ENCODE measurements at places on chromosomes 5 and 9.

GRCh38 chr5:14463629-14464028 is 118.0 kb upstream of the OTULINL start:
- DNase-seq, result no peak

DNA sequence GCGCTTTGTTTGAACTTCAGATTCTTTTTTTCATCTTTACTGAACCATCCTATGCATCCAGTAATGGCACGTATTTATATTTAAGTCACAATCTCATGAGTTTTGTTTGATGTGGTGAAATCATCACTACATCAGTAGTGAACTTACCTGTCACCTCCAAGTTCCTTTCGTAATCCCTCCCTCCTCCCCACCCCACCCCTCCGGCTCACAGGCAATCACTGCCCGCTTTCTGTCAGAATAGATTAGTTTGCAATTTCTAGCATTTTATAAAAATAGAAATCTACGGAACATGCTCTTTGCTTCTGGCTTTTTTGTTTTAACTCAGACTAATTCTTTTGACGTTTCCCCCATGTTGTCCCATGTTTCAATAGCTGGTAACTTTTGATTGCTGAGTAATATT is 305.4 kb upstream of the IRX4 start:
- no peak for DNase-seq

DNA sequence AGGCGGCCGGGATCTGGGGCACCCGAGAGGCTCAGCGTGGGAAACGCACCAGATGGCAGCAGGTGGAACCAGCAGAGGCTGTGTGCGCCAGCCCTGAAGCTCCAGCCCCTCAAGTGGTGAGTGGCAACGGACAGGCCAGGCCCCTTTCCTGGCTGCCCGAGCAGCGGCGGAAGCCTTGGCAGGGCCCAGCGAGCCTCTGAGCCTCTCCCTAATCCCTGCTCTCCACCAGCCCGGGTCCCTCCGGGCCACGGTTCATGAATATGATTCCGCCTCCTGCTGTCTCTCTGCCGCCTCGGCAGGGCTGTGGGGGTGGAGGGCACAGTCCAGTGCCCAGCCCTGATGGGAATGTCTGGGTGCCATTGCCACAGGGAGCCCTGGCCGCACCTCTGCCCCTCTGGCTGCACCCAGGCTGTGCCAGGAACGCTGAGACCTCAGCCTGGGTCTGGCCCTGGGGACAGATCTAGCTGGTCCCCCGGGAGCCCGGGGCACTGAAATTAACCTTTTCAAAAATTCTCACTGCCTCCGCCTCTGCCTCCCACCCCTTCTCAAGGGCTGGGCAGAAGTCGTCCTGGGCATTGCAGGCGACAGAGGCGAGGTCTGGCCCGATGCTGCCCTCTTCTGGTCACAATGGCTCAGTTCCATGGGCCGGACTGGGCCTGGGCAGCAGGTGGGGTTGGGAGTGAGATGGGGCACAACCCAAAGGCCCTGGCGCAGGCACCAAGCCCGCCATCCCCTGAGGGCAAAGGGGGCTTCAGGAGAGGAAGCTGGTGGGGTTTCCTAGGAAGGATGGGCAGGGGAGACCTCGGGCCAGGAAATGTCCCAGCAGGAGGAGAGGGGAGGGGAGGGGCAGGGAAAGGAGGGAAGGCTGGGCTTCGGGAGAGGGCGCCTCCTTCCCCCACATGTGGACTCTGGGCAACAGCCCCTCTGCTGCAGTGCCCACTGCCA is 20.3 kb downstream of the CCDC187 start:
- peak; percentile 74 for DNase-seq

DNA sequence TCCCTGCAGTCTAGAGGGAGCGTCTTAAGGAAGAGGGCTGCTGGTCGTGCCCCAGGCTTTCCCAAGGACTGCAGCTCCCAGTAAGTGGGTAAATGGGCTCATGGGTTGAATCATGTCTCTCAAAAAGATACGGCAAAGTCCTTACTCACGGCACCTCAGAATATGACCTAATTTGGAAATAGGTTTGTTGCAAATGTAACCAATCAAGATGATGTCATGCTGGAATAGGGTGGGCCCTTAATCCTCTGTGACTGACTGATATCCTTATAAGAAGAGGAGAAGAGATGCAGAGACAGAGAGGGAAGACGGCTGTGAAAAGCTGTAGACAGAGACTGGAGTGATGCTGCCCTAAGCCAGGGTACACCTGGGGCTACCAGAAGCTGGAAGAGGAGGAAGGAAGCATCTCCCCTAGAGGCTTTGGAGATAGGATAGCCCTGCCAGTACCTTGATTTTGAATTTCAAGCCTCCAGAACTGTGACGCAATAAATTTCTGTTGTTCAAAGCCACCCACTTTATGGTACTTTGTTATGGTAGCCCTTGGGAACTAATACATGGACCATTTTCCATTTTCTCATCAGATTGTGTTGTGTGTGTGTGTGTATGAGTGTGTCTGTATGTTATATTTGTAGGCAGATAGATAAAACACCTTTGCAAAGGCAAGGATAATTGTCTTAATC is 15.0 kb downstream of the GALNT10 start:
- DNase-seq, result no peak

- no peak for DNase-seq
Observed at GRCh38 chr9:29625292-29625731, 2052.0 kb upstream of the C9orf72 start.

GRCh38 chr9:131142160-131142559 is 16.8 kb downstream of the NUP214 start:
- DNase-seq, result no peak

- DNase-seq, result no peak
Observed at GRCh38 chr5:77873239-77873638, 97.1 kb upstream of the TBCA start.

DNA sequence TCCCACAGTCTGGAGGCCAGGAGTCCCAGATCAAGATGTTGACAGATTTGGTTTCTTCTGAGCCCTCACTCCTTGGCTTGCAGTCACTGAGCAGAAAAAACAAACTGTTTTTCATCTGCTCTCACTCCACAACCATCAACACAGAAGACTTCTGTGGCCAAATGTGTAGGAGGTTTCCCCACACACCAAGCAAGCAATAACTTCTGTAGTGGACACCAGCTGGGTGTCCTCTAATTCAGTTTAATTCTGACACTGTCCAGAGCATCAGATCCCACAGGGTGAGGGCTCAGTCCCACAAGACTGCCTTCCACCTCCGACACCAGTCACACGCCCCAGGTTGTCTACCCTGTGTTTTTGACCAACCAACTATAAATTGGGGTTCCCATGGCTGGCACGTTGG is 209.9 kb downstream of the AOPEP start:
- no peak for DNase-seq

DNA sequence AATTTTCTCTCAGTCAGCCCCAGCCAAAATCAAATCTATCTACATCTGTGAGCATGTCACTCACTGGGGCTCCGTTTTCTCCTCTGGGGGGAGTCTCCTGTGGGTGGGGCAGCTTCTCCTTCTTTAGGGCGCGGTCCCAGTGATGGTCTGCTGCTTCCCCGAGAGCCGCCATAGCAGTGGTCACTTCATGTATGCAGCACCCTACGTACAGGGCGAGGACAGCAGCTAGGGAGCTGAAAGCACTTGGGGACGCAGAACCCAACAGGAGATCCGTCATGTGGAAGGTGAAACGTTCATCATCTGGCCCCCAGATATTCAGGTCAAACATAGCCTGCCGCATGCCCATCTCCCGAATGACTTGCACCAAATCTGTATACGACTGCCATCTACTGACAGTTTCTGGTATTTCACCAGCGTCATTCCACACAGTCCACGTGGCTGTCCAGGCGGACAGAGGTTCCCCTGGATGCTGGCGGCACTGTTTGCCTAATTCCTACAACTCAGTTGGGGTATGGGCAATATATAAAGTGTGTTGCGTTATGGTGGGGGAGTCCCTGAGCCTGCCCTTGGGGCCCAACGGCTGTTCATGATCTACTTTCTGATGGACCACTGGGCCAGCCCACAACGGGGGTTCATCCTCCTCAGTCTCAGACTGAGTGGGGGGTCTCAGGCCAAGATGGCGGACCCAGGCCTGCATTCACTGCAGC is 795.0 kb downstream of the EFNA5 start:
- DNase-seq, result no peak

DNA sequence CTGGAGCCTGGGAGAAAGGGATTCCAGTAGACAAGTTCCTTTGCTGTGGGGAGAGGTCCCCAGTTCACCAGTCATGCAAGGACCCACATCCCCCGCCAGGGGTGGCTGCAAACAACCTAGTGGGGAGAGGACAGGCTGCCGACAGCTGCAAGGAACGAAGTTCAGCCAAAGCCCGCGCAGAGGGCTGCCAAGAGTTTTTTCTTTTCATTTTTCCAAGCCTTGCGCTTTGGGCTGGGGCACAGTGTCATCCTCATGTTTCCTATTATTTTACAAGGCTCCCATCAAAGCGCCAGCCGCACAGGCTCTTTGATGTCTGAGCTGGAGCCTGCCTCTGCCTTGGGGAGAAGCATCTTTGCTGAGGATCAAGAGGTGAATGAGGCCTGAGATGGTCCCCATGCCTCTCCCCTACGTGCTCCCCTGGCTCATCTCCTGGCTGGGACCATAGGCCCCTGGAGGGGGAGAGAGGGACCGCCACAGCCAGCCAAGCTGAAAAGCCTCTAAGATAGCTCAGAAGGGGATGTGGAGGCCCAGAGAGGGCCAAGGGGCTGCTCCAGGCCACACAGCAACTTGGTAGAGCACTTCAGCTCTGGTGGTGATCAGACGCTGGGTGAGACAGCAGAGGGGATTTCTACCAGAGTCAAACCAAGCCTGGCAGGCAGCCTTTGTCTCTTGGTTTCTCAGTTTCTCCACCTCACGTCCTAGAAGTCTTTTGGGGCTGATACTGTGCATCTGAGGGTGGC is 50.4 kb upstream of the SYNPO start:
- DNase-seq, result no peak

DNA sequence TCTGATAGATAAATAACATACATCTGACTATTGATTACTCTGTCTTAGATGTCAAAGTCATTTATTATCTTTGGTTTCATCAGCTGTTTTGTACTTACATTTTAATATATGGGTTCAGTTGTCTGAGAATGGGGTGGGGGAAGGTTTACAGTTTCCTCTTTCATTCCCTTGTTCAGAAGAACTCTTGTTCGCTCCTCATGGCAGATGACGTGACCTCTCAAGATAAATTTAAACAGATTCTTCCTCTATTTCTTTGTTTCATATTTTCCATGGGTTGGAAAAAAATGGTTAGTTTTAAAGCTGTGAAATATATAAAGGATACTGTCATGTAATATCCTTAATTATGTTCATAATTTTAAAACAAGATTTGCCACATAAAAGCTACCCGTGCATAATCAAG is 61.4 kb downstream of the TSSK1B start:
- no peak for DNase-seq

- DNase-seq, result no peak
Observed at GRCh38 chr9:30575691-30576090, 1808.8 kb upstream of the ACO1 start.

DNA sequence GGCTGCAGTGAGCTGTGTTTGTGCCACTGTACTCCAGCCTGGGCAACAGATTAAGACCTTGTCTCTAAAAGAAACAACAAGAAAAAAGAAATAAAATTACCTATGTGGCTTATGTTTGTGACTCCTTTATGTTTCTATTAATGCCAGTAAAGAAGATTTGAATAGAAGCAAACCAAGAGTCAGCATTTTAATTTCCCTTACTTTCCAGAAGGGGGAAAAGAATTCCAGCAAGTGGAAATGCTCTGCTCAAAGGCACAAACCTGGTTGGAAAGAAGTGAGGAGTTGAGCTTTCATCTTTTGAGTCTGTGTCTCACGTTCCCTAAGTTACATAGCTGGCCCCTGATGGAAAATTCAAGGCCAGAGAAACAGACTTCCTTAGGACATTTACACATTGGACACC is 23.6 kb upstream of the ELL2 start:
- DNase-seq, result no peak

DNA sequence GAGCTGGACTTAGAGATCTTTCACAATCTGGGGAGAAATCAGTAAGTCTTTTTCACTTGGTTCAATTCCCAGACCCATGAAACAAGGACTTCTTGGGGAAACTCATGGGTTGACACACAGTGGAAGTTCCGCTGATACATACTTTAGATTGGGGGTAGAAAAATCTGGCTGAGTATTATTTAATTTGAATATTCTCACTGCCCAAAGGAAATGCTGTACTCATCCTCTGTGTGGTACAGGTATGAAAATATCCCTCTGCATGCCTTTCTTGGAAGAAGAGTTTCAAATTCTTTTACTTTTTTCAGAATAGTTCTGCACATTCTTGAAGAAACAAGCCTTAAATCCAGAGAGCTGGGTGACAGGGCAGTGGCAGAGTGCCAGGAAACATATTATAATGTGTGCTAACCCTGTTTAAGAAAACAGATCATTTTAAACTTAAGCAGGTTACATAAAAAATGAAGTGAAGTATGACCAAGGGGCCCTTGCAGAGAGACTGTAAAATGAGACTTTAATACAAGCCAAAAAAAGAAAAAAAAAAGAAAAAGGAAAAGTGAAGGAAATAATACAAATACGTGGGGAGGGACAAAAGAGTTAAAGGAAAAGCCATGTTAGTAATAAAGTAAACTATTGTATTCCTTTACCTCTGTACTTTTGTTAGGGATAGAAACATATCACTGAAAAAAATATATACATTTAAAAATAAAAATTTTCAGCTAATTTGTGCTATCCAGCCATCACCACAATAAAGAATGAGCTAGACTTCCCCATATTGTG is 173.4 kb upstream of the NR3C1 start:
- DNase-seq, result no peak
